ENCODE measurements at places on chromosomes 3 and 15.

DNA sequence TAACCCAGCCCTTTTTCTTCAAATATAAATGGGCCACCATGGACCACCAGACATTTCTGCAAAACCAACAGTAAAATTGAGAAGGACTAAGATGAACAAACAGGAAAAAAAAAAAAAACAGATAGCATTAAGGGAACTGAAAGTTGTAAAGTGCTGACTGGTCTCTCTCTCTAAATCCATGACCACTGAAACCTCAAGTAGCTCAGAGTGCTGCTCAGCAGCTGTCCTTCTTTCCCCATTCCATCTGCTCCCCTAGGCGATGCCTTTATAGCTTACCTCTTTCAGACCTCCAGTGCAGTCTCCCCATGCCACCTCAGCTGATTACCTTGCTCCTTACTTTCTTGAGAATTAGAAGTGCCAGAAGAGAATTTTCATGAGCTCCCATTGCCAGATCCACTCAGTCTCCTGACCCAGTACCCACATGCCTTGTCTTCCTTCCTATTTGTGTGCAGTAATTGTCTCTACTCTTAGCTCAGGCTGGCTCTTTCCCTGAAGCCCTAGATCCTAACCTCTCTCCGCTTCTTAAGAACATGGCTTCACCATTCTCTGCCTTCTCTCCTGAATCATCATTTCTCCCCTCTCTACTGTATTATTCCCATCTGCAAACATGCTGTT is 23.9 kb upstream of the XIRP1 start:
- no peak for DNase-seq

DNA sequence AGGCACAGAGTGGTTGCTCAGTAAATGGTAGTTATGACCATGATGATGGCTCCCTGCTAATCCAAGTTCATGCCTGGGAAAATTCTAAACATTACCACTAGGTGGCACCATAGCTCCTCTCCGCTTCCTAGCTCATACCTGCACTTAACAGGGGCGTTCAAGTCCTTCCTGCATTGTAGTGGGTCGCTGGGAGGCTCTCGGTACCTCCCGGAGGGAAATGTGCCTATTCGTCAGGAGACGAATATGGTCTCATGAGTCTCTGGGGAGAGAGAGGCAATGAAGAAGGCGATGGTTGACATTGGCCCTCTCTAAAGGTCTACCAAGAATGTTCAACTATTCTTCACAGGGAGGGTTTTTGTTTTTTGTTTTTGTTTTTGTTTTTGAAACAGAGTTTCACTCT is 10.9 kb downstream of the MESP1 start:
- DNase-seq = peak; percentile 80

GRCh38 chr3:186108106-186108940 is 566 bp downstream of the ETV5 start:
- peak; percentile 61 for DNase-seq

DNA sequence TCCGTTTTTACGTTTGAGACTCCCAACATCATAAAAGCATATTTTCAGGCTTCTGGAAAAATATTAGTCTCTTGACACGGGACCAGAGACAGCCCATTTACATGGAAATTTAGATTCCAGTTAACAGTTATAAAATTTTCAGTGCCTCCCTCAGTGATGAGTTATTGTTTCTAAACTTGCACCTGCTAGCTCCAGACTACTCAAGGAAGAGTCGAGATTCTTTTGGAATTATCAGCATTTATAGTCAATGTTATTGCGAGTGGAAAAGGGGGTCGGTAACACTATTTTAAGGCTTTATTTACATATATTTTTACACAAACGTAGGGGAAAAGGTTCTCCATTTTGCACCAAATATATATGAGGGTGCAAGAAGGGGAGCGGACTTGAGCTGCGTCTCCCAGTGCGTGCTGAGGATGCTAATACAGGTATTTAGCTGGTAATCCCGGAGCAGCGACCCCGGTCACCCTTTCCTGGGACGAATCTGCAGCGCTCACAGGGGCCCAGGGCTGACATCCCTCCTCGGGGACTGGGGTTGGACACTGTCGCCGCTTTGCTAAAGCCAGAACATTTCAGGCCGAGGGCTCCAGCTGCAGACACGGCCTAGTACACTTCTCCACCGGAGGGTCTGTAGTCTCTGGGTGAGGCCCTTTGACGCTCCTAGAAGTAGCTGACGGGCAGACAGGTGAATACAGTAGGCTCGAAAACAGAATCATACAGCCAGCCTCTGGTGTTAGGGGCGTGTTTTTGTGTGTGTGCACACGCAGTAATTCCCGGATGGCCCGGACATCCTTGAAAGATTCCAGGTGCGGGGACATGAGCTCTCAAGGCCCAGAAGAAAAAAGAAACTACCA is 729 bp upstream of the ZBTB11 start:
- DNase-seq = no peak

DNA sequence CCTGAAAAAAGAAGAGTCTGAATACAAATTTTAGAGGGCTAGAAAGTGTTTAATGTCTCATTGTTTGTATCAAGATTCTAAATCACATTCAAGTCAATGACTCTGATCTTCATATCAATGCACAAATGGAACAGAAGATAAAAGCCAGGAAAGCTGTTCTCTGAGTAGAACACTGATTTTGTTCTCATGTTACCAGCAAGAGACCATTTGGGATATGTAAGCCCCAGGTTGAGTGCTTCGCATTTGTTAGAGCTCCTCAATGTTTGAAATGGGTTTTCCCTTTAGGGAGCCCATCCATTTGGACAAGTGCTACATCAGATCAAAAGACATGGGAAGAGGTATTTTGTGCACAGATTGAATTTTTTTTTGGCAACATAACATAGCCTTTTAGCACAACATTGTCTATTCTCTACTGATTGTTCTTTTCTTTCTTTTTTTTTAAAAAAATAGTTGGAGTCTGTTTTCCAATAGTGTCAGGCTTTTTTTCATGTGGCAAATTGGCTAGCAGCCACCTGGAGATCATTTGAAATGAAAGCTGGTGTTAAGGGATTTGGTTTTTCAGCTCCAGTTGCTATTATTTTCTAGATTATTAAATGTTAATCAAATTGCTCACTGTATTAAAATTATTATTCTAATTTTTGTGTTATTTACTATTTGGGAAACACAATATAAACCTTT is 74.5 kb upstream of the ZPLD1 start:
- no peak for DNase-seq

GRCh38 chr3:74469713-74470112 is 144.7 kb downstream of the CNTN3 start:
- no peak for DNase-seq

DNA sequence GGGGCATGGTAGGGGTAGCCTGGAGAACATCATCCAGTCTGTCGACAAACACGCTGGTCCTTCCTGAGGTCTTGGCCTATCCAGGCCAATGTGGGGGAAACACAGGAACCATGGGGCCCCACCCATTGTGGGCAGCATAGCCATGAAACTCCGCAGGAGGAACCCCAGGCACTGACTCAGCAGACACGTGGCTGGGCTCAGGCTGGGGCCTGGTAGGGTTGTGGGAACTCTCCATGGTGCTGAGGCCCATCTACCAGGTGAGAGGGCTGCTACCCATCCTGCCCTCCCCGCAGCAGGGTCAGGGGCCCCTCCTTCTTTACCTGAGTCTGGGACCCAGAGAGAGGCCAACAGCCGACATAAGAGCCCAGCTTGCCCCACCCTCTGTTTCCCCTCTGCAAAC is 22.6 kb upstream of the CACNA2D2 start:
- DNase-seq = peak; percentile 81

GRCh38 chr15:96553931-96554330 is 223.4 kb downstream of the NR2F2 start:
- DNase-seq = no peak

- no peak for DNase-seq
Measured at GRCh38 chr3:31615071-31615875, 82.5 kb downstream of the STT3B start.

GRCh38 chr3:181534781-181535221 is 176.9 kb upstream of the SOX2 start:
- DNase-seq = no peak

- DNase-seq = no peak
Measured at GRCh38 chr3:9715136-9715535, 11.5 kb downstream of the CPNE9 start.

Data from urothelium cell line (cell line).